ENCODE measurements at places on chromosomes 1 and 21.

DNA sequence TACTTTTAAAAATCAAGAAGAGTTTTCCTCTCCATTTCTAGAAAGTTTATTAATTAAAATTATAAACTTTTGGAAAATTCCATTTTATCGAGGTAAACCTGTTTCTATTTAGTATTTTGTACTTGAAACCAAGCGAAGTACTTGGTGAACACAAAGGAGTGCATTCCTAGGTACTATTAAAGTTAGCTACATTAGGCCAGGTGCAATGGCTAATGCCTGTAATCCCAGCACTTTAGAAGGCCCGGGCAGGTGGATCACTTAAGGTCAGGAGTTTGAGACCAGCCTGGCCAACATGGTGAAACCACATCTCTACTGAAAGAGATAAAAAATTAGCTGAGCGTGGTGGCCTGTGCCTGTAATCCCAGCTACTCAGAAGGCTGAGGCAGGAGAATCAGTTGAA, 292.2 kb downstream of the NTNG1 start:
- no peaks in the 10 kb centered on the region for H3K27me3 ChIP-seq
- H3K4me3 ChIP-seq, result no peak overlapping the region
- H3K36me3 ChIP-seq, result no peaks in the 10 kb centered on the region
- H3K27ac ChIP-seq, result no peak overlapping the region
- no peaks in the 10 kb centered on the region for H3K4me1 ChIP-seq

- no peak overlapping the region for H3K27ac ChIP-seq
- H3K27me3 ChIP-seq, result no peaks in the 10 kb centered on the region
- no peak for DNase-seq
- H3K4me3 ChIP-seq, result no peak overlapping the region
- H3K4me1 ChIP-seq, result no peaks in the 10 kb centered on the region
These were observed 186.6 kb downstream of the KAZN start for GRCh38 chr1:14784790-14785773.

DNA sequence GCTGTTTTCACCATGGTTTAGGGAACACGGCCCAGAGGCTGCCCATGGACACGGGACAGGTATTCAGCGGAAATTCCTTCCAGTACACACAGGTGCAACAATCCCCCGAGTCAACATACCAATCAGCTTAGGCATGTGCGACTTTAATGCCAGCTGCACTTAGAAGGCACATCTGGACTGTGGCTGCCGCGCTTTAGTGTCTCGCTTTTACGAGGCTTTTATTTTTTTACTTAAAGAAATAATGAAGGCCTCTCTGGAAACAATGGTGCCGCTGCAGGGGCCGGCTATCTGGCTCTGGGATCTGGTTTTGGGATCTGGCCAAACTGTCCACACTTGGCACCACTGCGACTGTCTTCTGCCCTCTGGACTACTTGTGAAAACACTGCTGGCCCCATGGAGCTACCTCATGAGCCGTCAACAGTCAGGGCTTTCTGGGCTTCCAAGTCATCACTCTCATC, 55.5 kb downstream of the SLC66A1 start:
- H3K4me1 ChIP-seq, result peaks cover 30% of the 10 kb centered on the region
- H3K4me3 ChIP-seq, result no peak overlapping the region
- no peak for DNase-seq
- no peaks in the 10 kb centered on the region for H3K27me3 ChIP-seq
- peaks cover 8% of the 10 kb centered on the region for H3K36me3 ChIP-seq
- H3K27ac ChIP-seq, result peak overlapping the region; percentile 48

- no peak for DNase-seq
- H3K4me1 ChIP-seq, result no peaks in the 10 kb centered on the region
- H3K4me3 ChIP-seq, result no peak overlapping the region
- peaks cover 93% of the 10 kb centered on the region for H3K36me3 ChIP-seq
- H3K27me3 ChIP-seq, result no peaks in the 10 kb centered on the region
These were observed 50.6 kb upstream of the SLC35A3 start for GRCh38 chr1:99919220-99919619.

GRCh38 chr1:162025541-162025940, 1.9 kb upstream of the OLFML2B start:
- no peaks in the 10 kb centered on the region for H3K27me3 ChIP-seq
- H3K4me1 ChIP-seq, result no peaks in the 10 kb centered on the region
- no peak overlapping the region for H3K4me3 ChIP-seq

DNA sequence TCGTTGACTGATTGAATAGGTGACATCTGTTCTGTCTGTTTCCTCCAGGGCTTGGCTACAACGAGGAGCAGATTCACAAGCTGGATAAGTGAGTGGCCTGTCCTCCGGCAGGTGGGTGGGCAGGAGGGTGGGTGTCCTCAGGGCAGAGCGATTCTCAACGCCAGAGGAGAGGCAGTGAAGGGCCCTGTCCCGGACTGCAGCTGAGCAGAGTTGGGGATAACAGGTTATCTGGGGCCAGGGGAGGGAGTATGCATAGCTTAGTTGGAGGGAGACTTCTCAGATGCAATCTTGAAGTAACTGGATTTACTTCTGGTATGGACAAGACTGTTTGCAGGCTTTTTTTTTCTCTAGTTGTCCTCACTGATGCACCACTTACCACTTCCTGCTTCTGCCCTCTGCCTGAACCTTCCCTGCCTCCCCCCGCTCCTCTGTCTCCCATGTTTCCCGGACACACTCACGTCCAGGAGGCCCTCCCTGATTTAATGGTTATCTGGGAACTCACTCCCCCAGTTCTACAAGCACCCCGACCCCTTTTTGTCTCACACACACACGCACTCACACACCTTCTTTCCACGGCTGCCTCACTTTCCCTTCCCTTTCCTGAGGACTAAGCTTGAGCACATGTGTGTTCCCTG, 16.4 kb upstream of the RASSF5 start:
- H3K4me3 ChIP-seq, result no peak overlapping the region
- peaks cover 31% of the 10 kb centered on the region for H3K4me1 ChIP-seq
- no peak for DNase-seq
- no peaks in the 10 kb centered on the region for H3K36me3 ChIP-seq

GRCh38 chr1:208054485-208054884, 143.6 kb upstream of the CD34 start:
- H3K36me3 ChIP-seq, result peaks cover 3% of the 10 kb centered on the region
- H3K27me3 ChIP-seq, result no peaks in the 10 kb centered on the region
- no peak for DNase-seq
- no peak overlapping the region for H3K27ac ChIP-seq
- H3K4me1 ChIP-seq, result peaks cover 33% of the 10 kb centered on the region

DNA sequence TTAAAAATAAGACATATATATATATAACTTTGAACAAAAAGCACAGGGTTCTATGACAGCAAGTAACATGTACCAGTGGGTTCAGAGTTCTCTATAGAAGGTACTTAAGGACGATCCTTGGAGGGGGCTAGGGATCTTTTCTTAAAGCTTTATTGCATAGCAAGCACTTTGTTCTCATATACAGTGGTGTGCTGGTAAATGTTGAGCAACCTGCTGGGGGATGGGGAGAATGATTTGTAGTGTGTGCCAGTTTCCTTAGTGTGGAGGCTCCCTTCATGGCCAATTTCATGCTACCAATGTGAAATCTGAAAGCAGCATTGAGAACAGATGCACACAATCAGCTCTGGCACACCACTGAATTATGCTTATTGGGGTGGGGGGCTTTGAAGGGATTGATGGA, 69.5 kb upstream of the NFASC start:
- no peaks in the 10 kb centered on the region for H3K4me1 ChIP-seq
- no peaks in the 10 kb centered on the region for H3K36me3 ChIP-seq
- no peak overlapping the region for H3K27ac ChIP-seq
- no peak overlapping the region for H3K4me3 ChIP-seq
- no peak for DNase-seq
- H3K27me3 ChIP-seq, result no peaks in the 10 kb centered on the region

DNA sequence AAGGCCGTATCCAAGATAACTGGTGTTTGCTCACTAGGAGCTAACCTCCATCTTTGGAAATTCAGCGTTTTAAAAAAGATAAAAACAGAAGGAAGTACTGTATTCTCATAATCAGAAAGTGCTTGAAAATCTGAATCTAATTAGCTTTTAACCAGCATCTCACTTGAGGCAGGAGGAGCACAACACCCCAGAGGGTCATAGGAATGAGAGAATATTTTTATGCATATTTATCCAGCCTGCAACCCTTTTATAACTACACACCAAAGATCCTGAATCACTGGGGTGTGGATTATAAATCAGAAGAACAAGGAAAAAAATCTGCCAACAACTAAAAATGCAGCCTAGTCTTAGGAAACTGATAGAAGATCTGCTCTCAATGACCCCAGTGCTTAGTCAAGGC, 68.0 kb upstream of the PTCH2 start:
- H3K36me3 ChIP-seq, result no peaks in the 10 kb centered on the region
- no peak overlapping the region for H3K4me3 ChIP-seq
- H3K27ac ChIP-seq, result no peak overlapping the region
- no peaks in the 10 kb centered on the region for H3K4me1 ChIP-seq
- H3K27me3 ChIP-seq, result no peaks in the 10 kb centered on the region
